Endodermal cell (in vitro differentiated cells): ENCODE measurements at places on chromosomes 5 and 9.
A peak's percentile ranks its signal among the peaks of the same experiment; 100 is the strongest.

DNA sequence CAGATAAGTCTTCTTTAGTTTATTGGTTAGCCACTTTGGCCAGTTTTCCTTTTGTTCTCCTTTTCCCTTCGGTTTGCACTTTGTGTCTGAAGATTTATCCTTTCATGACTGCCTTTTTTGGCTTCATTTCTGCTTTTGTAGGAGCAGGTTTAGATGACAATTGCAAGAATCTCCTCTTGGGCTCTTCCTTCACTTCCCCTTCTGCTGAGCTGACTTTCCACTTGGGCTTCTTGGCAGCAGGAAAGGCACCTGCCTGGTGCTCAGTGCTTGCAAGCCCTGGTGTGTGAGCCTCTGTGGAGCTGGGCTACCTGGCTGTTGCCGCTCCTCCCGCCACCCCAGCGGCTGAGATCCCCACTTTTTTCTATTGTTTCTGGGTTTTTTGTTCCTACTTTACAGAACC is 7.3 kb downstream of the CCDC112 start:
- DNase-seq, result no peak

- DNase-seq, result peak; percentile 24
Measured at GRCh38 chr9:16197578-16198370, 644.9 kb downstream of the CCDC171 start.

- no peak for DNase-seq
Measured at GRCh38 chr5:157680239-157680638, 8.9 kb downstream of the C5orf52 start.

DNA sequence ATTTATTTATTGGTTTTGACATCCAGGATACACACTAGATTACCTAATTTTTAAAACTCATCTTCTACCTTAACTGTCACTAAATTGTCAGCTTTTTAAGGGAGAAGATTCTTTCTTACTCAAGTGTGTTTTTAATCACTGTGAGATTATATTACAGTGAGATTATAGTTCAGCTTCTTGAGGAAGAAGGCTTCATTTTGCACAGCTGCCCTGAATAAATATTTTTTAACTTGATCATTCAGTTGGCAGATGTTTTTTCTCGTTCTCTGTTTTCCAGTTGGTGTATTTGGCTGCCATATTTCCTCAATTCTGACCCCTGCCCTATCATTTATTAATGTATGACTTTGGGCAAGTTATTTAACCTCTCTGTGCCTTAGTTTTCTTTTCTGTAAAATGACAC is 15.0 kb upstream of the ELL2 start:
- DNase-seq, result no peak

DNA sequence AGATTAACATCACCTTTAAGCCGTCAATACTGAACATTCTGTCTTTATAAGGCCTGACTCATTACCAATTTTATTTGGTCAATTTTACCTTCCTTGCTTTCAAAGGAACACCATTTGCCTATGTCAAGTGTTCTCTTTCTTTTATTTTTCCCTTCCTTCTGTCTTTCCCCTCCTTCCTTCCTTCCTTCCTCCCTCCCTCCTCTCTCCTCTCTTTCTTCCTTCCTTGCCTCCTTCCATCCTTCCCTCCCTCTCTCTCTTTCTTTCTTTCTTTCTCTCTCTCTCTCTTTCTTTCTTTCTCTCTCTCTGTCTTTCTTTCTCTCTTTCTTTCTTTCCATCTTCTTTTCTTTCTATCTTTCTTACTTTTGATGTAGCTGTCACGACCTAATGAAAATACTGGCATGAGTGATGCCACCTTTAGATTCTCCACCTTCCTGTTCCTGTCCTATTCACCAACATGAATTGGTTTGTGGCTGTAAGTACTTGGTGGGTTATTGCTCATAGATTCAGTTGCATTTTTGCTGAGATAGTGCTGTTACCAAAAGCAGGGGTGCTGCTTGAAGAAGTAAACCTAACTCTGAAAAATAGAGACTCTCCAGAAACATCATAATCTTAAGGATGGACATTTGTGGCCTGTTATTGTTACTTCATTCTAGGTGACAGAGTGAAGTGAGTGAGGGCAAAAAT is 33.8 kb downstream of the DOCK8 start:
- no peak for DNase-seq

DNA sequence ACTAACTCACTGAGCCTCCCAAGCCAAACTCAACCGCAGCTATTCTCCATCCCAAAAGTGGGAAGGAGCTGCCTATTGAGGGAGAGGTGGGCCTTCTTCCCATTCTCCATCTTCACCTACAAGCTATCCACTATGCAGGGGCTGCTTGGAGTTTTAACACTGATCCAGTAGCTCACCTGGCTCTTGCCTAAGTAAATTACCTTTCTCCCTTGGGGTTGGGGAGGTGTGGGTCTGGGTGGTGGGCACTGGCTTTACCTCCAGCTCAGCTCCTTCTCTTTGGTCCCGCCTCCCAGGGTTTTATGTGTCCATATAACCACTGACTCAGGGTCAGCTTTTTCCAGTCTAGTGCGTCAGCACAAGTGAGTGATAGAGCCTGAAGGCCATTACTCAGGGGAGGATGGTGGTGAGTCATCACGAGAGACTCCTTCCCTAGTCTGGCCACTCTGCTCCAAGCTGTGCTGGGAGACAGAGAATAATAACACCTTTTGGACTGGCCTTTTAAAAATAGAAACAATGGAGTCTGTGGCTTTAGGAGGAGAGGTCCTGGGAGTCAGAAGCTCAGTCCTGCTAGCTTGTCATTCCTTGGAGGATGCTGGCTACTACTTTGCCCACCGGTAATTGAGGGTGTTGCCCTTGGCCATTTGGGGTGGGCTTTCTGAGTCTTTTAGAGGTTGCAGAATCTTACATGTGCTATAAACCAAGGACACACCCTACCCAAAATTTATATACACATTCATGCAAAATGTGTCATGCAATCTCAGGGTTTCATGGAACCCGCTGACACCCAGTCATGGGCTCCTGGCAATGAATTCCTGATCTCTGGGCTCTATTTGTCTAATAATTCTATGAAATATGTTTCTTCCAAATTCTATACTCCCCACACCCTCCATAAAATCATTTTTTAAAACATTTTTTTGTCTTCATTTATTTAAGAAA is 35.6 kb upstream of the ATP6V1G1 start:
- peak; percentile 62 for DNase-seq

GRCh38 chr5:60634051-60634450 is 65.9 kb downstream of the DEPDC1B start:
- no peak for DNase-seq

- no peak for DNase-seq
Measured at GRCh38 chr5:148816782-148817181, 9.6 kb upstream of the ADRB2 start.

DNA sequence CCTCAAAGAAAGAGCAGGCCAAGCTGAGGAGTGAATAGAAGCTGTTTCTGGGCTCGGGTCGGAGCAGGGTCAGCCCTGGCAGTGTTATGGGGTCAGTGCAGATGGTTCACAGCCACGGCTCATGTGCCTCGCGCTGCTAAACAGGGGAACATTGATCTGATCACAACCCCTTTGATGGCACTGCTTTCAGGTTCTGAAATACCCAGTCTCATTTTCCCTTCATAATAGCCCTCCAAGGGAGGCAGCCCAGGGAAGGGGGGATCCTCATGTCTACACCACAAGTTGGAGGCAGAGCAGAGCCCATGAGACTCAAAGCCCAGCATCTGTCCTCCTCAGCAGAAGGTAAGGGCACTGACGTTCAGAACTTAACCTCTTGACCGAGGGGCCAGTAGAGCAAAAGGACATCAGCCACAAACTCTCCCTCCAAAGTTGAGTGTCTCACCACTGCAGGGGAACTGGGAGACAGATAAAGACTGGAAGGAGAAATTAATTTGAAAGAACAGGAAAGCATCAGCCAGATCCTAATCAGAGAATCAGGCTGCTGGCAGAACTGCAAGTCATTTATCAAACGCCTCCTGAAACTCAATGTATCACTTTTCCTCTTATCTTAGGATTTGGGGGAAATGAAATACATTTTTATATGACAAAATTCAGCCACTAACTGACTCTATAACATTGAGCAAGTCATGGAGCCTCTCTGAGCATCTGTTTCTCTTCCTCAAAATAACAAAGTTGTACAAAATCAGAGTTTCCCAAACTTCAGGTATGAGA is 110.6 kb downstream of the SH3TC2 start:
- no peak for DNase-seq

DNA sequence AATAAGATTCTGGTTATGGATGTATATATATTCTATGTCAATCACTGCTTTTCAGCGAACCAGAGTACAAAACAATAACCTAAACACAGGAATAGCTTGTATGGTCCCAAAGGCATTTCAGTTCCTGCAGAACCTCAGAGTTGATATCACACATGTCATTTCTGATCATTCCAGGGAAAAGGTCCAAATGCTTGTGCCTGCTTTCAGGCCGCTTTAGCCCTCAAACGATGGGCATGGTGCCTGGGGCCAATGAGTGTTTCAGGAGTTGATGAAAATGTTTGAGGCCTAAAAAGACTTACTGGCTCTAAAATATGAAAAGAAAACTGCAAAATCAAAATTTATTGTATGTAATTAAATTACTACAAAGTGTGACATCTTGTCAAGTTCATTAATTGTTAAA is 22.8 kb downstream of the ANGPTL2 start:
- DNase-seq, result no peak

GRCh38 chr9:89256642-89257041 is 54.4 kb upstream of the CKS2 start:
- no peak for DNase-seq

- no peak for DNase-seq
Measured at GRCh38 chr9:91220021-91220420, 141.7 kb downstream of the AUH start.

DNA sequence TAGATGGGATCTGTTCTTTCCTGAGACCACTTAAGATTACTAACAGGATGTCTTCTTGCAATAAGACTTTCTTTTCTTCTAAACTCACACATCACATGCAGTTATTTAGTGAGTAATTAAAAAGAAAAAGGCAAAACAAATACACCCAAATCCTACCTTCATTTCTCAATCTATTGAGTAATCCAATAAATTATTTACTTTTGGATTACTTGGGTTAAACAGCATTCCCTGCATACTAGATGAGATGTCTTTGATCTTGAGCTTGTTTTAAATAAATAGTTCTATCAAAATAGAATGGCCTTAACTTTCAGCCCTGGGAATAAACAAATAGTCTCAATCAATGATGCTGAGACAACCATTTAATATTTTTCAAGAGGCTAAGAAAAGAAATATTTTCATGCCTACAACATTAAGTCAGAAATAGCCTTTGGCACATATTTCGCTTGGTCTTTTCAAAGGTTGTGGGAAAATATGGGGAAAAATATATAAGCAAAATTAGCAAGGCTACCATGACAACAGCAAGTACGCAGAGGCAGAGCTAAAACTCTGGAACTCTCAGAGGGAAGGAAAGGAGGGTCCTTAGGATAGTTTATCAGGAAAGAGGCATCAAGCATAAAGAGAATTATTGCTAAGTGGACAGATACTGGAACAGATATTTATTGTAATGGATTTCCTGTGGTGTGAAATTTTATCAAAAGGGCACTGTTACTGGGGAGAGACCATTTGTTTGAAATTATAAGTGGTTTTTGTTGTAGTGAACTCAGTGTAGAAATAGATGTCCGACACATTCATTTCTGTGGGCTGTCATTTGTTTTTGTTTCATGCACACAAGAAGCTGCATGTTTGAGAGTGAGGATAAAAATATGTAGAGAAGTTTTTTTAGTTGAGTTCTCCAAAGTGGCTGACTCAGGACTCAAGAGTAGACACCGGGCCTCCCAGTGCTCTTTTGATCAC is 70.2 kb upstream of the CDH6 start:
- no peak for DNase-seq

DNA sequence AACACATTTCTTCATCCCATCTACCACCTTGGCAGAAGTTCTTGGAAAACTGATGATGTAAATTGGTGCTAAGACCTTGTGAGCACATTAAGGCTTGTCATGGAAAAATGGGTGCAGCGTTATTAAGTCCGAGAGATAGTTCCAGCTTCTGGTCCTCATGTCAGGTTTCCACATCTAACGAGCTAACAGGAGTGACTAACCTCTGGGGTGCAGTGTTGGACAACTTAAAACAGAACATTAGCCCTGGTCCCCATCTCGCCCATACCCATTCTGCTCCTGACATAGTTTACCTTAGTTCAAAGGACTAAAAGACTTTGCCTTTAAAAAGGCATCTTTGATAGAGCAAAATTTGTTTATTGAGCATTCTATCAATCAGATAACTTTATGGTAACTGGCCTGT is 128.0 kb downstream of the SLC1A3 start:
- DNase-seq, result no peak

GRCh38 chr5:181133610-181134231 is 2.8 kb upstream of the OR2V1 start:
- no peak for DNase-seq

- no peak for DNase-seq
Measured at GRCh38 chr5:116989995-116990394, 415.4 kb upstream of the SEMA6A start.

- DNase-seq, result no peak
Measured at GRCh38 chr5:60701321-60701968, 1.5 kb upstream of the DEPDC1B start.

DNA sequence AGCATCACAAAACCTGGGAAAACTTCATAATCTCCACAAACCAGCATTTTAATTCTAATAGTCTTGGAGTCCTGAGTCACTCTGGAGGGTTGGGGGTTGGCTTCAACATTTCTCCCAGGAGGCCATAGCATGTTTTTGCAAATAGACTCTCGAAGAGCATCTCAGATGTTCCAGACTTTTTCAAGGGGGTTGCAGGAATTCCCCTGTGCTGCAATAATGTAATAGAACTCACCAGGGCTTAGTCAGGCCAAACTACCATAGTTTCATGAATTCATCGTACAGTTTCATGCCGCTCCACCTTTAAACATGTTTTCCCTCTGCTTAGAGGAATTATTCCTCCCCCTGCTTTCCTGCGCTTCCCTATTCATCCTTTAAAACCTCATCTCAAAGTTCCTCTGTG is 499.5 kb upstream of the KLF4 start:
- no peak for DNase-seq

- no peak for DNase-seq
Measured at GRCh38 chr9:94644543-94644942, 5.2 kb upstream of the FBP1 start.

- DNase-seq, result no peak
Measured at GRCh38 chr5:179308563-179309382, 36.5 kb downstream of the ADAMTS2 start.

- DNase-seq, result no peak
Measured at GRCh38 chr9:105968811-105969466, 274.6 kb downstream of the TMEM38B start.

DNA sequence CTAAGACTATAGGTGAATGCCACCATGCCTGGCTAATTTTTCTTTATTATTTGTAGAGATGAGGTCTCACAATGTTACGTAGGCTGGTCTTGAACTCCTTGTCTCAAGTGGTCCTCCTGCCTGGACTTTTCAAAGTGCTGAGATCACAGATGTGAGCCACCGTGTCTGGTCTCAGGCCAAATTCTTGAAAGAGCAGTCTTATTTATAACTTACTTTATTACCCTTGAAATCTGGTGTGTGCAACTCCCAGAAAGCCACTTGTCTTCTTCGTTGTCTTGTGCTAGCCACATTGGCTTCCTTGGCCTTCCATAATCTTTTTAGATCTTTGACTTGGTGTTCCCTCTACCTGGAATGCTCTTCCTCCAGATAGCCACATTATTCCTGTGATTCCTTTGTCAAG is 50.1 kb downstream of the CTNNA1 start:
- no peak for DNase-seq
